Fibroblast of the aortic adventitia (primary cell): ENCODE measurements at places on chromosomes 6 and 20. TPM values are rescaled to one million over a fixed set of nuclear protein-coding genes. Genes with fewer than 3 reads are reported as not detected.

Gene CTSZ
- total RNA-seq: 38.0 and 51.0 TPM in 2 replicates

Gene CAP2
- total RNA-seq: 6.5 and 8.7 TPM in 2 replicates

Gene FUT9
- total RNA-seq: under 0.01 TPM in 1 of 2 replicates, not detected in the other

Gene SERPINB6
- total RNA-seq: 102 and 164 TPM in 2 replicates

Gene RAET1L
- total RNA-seq: not detected in 2 replicates

Gene MYL9
- total RNA-seq: 43.6 and 50.0 TPM in 2 replicates

Gene RGL2
- total RNA-seq: 25.8 and 27.9 TPM in 2 replicates

DNA sequence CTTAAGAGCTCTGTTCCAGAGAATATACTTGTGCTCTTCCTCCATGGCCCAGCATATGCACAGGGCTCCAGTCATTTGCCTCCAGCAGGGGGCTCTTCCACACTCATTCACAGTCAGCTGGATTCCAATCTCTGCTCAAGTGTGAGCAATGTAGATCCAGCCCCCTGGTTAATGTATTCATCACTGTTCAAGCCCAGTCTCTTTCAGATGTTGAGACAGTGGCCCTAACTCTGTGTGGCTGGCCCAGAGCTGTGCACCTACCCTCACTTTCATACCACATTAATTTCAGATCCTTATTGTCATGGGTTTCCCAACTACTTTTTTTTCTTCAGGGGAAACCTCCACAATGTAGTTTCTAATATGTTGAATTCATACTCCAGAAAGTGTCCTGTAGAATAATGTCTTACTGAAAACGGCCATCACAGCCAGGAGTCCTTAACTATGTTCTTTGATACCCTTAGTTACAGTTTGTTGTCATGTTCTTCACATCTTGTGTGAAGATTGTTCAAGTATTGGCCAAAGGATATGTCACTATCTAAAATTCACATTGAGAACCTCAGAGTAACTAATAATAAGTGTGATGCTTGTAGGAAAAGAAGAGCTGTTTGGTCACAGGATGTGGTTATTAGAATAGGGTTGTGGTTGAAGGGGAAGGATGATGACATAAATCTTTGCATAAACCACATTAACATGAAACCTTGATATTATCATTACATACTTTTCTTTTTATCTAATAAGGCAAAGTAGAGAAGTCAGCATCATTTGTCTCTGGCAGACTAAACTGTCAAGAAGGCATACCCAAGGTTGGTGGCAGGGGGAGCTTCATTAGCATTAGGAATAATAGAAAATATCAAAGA is 14.4 kb upstream of the HLA-DQA1 start:
- DNase-seq: peak; percentile 26

DNA sequence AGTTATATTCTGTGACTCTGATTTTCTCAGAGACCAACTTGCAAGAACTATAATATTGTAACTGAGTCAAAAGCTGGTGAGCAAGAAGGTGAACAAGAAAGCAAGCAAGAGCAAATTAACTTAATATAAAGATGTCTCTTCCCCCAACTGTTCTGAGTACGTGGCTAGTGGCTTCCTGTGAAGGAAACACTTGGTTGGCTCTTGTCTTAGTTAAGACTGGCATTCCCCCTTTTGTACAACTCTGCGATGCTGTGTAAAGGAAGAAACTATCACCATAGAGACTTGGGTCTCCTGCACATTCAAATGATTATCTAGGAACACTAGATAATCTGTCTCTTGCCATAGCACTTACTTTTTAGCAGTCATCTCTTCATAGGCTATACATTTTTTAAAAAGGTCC is 47.3 kb upstream of the TNFAIP3 start:
- DNase-seq: no peak

GRCh38 chr6:163419413-163420288 is 5.1 kb downstream of the QKI start:
- DNase-seq: peak; percentile 60

GRCh38 chr20:17898548-17898994 is 70.0 kb downstream of the SNX5 start:
- peak; percentile 84 for DNase-seq

DNA sequence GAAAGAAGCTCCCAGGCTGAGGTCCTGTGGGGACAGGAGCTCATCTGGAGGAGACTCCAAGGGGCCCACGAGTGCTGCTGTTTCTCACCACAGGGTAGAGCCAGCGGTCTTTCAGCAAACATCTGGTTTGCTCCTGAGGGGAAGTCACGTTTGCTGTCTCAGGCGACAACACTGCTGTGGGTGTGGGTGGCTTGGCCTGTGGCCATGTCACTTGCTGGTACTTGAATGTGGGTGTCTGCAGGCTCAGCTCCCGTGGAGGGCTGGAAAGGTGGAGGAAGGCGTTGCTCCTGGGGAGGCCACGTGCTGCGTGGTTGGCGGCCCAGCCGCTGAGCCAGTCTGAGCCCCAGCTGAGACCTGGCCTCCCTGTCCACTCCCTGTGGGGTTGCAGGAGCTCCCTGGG is 52.8 kb upstream of the MPC1 start:
- DNase-seq: no peak

DNA sequence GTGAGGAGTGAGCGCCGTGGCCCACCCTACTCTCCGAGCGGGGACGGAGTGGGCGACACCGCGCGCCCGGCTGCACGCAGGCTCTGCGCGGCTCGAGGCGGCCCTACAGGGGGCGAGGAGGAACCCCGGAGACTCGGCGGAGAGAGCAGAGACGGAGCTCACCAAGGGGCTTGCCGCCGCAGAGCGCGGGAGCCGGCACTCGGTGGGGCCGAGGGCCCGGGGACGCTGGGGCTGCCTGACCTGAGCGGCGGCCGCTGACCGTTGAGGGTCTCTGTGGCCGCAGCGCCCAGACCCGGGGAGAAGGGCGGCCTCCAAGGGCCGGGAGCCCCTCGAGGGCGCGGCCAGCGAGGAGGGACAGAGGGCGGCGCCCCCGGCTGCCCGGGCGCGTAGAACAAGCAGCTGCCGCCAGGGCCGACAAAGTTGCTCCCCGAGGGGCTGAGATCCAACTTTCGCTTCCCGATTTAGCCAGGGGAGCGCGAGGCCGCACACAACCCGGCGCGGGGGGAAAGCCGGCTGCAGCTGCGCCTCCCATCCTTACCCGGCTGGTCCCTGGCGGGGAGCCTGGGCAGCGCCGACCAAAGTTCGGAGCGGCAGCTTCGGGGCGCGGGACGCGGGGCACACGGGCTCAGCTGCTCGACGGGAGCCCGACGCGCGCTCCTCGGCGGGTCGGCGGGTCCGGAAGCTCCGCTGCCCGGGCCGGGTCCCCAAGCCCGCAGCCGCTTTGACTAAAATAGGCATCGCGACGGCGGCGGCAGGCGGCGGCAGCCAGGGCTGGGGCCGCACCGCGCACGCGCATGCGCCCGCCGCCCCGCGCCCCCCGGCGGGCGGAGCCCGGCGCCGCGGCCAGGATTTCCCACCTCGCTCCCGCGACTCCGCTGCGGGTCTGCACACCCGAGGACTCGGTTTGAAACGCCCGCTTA is 43.1 kb downstream of the POPDC3 start:
- DNase-seq: peak; percentile 65

- no peak for DNase-seq
Measured at GRCh38 chr6:53982366-53983050, 128.7 kb upstream of the MLIP start.

DNA sequence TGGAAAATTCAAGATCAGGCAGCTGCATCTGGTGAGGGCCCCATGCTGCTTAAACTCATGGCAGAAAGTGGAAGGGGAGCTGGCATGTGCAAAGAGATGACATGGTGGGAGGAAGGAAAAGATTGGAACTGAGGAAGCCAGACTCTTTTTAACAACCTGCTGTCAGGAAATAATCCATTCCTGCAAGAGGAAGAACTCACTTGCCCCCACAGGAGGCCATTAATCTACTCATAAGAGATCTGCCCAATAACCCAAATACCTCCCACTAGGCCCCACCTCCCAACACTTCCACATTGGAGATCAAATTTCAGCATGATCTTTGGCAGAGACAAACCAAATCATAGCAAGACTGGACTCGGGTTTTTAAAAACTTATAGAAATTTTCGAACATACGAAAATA is 200.5 kb upstream of the KCNQ5 start:
- DNase-seq: no peak

DNA sequence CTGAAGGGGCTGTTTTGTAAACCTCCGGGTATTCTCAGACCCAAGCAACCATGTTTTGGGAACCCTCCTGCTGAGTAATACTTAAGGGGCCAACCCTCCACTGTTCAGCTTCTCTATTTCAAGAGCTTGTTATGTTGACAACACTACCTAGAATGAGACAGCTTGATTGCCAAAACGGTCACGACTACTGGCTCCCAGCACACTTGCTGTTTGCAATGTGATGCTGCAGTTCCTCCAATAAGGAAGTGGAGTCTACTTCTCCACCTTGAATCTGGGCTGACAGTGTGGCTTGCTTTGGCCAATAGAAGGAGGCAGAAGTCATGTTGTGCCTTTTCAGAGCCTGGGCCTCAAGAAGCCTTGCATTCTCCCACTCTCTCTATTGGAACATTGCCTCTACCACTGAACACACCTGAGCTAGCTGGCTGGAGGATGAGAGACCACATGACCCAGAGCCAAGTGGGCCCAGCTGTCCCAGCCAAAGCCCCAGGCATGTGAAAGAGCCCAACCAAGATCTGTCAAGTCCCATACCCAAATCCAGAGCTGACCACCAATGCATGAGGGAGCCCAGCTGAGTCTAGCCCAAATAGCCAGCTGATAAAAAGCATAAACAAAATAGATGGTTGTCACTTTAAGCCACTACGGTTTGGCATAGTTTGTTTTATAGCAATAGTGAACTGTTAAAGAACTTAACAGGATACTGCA is 108.0 kb downstream of the PRND start:
- no peak for DNase-seq

- no peak for DNase-seq
Measured at GRCh38 chr6:45572833-45573232, 195.1 kb upstream of the SUPT3H start.

DNA sequence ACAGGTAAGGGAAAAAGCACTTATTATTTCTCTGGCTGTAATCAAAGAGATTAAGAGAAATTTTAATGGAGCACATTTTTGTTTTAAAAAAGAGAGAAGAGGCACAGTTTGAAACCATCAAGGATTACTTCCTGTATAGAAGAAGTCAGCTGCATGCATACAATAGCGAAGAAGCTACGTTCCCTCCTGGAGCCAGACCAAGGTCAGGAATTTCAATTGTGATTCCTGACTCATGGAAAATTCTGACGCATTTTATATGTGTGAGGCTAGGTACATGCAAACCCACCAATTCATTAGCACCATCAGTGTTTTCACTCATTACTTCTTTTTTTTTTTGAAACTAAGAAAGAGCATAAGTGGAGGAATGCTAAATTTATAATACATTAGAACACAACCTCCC is 232.7 kb upstream of the SGK1 start:
- DNase-seq: peak; percentile 81

DNA sequence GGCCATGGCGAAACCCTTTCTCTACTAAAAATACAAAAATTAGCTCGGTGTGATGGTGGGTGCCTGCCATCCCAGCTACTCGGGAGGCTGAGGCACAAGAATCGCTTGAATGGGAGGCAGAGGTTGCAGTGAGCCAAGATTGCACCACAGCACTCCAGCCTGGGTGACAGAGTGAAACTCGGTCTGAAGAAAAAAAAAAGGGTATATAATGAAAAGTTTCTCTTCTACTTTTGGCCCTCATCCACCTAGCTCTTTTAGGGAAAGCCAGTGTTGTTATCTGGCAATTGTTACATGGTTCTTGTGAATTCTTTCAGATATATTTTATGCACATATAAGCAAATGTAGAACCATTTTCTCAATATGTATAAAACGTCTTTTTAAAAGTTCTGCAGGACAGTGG is 19.0 kb downstream of the KIF3B start:
- peak; percentile 69 for DNase-seq

GRCh38 chr6:63188828-63189227 is 22.4 kb upstream of the FKBP1C start:
- no peak for DNase-seq

- DNase-seq: peak; percentile 21
Measured at GRCh38 chr6:11206576-11206975, 25.9 kb downstream of the NEDD9 start.

DNA sequence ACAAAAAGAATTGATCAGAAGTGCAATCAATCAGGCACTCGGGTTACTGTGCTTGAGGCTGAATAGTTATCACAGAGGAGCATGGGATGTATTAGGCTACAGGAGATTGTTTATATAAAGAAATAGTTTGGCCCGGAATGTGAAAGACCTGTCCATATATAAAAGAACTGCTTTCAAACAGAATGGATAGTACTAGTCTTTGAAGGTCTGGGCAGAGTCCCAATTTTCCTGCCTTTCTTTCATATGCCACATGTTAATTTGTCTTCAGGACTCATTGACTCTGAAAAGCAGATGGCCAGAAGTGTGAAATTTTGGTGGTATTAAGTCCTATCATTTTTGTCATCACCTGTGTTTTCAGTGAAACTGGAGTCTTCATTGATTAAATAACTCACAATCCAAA is 314.5 kb downstream of the EYA4 start:
- peak; percentile 27 for DNase-seq

DNA sequence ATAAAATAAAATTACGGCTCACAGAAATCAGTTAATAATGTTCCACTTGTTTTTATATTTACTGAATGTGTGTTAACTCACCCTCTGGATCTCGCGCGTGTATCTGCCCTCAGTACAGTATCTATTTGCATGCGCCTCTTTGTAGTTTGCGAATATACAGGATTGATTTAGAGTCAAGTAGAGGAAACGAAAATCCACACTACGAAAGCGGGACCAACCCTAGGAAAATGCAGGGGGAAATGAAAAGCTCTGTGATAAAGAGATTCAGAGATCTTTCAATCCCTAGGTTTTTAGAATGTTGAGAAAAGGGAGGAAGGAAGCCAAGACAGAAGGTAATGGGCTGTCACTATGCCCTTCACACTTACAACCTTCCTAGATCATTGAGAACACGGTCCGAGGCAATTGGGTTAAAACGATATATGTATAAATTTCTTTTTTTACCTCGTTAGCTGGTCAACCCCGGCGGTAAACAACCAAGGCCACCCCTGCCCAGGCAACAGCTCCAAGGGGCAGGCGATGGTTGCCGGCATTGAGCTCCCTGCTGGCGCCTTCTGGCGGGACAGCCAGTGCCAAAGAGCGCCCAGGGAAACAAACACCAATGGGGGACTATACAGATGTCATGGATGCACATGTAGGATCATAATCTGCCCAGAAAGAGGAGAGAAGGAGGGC is 792 bp upstream of the FUT9 start:
- DNase-seq: no peak

GRCh38 chr20:4937407-4938319 is 63.6 kb downstream of the SLC23A2 start:
- DNase-seq: peak; percentile 18

DNA sequence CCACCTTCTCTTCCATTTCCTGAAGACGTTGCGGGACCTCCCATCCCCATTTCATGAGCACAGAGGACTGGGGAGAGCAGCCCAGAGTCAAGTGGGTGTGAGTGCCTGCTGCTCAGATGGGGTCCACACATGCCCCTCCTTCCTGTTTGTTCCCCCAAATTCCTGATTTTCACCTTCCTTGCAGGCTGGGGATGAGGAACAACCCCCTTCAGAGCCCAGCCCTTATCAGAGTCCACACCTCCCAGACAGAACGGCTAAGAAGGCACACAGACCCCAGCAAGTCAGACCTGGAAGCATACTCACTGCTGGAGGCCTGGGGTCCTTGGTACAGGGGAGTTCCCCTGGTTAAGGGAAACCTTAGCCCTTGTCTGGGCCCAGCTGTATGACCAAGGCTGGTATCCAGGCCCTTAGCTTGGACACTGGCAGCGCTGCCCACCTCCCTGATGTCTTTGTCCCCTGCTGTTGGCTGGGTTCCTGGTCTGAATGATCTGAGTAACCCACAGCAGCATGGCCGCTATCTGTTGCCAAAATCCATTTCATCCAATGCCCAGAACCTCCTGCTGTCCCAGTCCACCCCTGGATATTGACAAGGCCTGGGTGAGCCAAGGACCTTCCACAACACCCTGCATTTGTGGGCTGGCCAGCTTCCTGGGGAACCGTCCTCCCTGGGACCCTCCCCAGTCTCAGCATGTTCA is 230.9 kb downstream of the SYNDIG1 start:
- no peak for DNase-seq

GRCh38 chr20:60986506-60987156 is 265.4 kb upstream of the CDH4 start:
- no peak for DNase-seq
